Stimulated activated CD8-positive, alpha-beta memory T cell treated with anti-CD3 and anti-CD28 coated beads, Interleukin-12 subunit alpha, Interleukin-12 subunit beta, amount 100 ng/mL, for 4 hours (primary cell): ENCODE measurements at places on chromosomes 4 and X.

GRCh38 chr4:107379054-107379869, 340.8 kb downstream of the PAPSS1 start:
- DNase-seq = no peak

DNA sequence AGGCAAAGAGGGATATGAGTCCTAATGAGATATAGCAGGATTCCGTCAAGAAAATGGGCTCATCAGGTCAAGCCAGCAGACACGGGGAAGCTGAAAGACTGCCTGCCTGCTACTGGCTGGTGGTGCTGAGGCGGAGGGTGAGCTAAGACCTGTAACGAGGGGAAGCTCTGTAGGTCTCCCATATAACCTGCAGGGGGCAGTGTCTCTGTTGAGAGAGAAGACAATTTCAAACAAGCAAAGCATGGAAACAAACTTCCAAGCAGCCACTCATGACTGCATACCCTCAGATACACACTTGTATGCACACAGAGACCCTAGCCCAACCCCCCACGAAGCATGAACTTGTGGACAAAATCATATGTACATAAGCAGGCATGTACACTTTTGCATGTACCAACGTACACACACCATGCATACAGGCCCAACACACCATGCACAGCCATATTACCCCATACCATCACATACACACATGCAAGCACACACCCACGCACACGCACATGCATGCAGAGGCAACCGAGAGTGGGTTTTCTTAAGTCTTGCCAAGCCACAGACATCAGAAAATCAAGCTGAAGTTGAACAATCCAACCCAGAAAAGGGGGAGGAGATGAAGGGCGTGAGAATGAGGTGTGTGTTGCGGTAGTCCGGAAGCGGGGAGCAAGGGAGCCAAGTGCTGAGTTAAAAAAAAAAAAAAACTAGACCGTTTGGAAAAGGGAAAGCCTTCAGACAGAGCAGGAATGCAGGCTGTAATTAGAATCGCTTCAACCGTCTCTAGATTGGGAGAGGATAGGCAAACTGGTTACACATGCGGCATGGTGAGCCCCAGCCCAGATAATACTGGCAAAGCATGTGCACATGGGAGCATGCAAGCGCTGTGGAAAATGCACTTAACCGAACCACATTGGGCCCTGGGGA, 71.0 kb downstream of the PJA1 start:
- no peak for DNase-seq

GRCh38 chr4:23911675-23912455, 22.0 kb upstream of the PPARGC1A start:
- DNase-seq = no peak

- DNase-seq = no peak
These were observed 44.0 kb upstream of the MXD4 start for GRCh38 chr4:2305766-2306501.

GRCh38 chrX:314049-314448, 4.5 kb downstream of the GTPBP6 start:
- DNase-seq = no peak

DNA sequence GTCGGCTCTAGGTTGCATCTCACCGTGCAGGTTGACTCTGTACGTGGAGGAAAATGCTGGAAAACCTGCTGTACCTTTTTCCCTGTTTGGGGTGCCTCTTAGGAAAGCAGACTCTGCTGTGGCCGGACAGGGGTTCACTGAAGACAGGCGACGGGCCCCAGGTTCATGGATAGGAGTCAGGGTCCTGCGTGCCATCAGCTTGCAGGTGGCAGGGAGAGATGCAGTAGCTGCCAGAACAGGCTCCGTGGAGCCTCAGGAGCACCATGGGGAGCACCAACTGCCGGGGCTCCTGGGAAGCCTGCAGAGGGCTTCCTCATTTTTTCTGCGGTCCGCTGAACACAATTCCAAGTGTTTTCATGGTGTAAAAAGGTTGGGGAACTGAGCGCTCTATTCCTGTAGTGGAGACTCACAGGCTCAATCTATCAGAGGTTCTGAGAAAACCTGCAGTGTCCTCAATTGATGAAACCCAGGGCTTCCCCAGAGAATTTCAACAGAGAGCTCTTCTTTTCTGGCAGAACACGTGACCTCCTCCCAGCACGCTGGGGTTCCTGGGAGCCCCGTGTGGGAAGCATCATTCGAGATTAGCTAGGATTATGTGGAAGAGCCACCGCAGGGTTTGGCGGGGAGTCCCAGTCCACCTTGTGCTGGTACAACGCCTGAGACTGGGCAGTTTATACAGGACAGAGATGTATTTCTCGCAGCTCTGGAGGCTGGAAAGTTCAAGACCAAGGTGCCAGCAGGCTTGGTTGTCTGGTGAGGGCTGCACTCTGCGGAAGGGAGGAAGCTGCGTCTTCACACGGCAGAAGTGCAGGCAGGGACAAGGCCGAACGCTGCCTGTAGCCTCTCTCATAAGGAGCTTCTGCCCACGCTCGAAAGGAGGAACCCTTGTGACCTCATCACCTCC, 1.6 kb downstream of the HTRA3 start:
- no peak for DNase-seq

DNA sequence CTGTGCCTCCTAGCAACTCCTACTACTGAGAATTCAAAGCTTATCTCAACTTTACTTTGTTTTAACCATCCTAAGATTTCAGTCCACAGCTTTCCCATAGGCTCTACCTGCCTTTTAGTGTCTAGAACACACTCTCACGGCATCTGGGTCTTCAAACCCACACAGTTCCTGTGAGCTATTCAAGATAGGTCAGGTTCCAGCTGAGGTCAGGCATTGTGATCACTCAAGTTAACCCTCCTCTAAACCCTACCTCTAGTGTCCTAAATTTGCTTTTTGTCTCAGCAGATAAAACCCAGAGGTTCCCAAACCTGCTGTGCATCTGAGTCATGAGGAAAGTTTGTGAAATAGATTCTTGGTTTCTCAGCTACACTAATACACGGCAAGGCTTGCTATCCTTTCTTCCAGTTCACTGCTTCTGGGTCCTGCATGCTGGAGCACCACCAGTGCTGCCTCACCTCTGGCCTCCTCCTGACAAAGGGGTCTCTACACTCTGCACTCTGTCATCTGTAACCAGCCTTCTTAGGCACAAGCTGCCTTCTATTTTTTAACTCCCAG, 324.6 kb upstream of the MAGEB2 start:
- DNase-seq = no peak

DNA sequence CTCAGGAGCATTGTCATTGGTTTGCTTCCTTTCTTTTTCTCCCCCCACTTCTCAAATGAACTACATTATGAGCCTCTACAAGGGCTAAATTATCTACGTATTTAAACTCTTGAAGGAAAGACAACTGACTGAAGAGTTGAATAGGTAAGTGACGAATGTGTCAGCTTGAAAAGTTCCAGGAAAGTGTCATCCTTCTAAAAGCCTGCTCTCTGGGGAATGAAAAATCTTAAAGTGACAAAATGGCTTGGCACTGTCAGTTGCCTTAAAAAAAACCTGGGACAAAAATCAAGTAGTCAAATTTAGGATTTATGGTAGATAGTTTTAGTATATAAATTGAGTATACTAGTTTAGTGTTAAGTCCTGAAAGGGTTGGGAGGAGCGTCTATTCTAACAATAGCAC, 173.9 kb upstream of the NDP start:
- DNase-seq = no peak

GRCh38 chr4:168868044-168868781, 141.8 kb downstream of the CBR4 start:
- DNase-seq = no peak

DNA sequence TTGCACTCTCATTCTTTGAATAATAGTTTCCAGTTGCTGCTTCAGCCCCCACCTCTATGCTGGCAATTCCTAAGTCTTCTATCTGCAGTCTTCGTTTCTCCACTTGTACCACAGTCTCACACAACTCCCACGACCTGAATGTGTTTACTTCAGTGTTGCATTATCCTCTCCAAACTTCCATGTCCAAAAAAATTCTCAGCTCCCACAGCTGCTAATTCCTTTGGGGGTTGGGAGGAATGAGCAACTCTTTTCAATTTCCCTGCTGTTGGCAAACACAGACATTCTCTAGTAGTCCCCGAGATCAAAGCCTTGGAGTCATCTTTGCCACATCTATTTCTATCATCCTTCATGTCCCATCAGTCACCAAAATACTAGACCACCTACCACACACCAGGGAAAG, 14.4 kb upstream of the CDS1 start:
- DNase-seq = no peak
